ENCODE measurements at places on chromosomes 13 and 19. TPM values are rescaled to one million over a fixed set of nuclear protein-coding genes. Genes with fewer than 3 reads are reported as not detected.
A peak's percentile ranks its signal among the peaks of the same experiment; 100 is the strongest.

Gene FFAR1
- not detected for total RNA-seq

GRCh38 chr19:28026636-28027035 is 1186.3 kb downstream of the UQCRFS1 start:
- no peak for DNase-seq

DNA sequence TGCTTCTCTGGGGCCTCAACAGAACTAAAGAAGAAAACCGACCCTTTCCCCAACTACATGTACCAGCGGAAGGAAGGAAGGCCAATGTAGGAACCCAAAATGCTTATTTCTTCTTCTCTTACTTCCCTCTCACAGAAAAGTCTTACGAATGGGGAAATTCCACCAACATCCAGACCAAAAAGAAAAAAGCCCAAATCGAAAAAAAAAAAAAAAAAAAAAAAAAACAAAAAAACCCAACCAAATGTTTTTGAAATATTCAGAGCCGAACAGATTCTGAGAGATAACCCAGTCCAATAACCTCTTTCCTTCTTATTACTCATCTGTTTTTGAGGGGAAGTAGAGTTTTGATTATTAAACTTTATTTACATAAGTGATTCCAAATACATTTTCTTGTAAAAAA is 3.9 kb downstream of the PPM1N start:
- no peak for DNase-seq

DNA sequence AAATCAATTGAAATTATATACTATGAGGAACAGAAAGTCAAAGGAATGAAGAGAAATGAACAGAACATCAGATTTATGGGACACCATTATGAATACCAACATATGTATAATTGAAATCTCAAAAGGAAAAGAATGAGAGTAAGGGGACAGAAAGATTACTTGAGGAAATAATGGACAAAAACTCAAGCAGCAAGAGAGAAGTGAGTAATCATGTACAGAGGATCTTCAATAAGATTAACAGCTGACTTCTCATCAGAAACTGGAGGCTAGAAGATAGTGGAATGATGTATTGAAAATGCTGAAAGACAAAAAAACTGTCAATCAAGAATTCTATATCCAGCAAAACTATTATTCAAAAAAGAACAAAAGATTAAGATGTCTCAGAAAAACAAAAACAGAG is 10.4 kb downstream of the MTUS2 start:
- DNase-seq, result no peak

GRCh38 chr13:75544681-75545330 is 4.8 kb upstream of the UCHL3 start:
- no peak for DNase-seq

DNA sequence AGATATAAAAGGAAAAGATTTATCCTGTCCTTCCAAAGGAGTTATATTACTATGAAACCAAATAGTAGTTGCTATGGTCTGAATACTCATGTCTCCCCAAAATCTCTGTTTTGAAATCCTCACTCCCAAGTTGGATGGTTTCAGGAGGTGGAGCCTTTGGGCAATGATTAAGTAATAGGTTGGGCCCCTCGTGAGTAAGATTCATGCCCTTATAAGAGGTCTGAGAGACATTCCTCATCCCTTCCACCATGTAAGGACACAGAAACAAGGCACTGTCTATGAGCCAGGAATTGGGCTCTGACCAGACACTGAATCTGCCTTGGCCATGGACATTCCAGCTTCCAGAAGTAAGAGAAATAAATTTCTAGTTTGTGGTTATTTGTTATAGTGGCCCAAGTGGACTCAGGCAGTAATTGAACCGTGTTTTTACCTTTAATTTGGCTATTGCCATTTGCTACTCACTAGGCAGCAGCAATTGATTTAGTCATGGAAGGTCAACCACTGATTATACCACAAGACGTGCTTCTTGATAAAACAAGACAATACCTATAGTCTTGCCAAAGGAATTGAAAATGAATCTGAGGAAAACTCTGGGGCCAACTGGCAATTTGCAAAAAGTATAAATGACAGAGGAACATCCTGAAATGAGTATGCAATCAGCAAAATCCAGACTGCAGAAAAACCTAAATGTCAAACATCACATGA is 717.4 kb upstream of the SPRY2 start:
- DNase-seq, result no peak

- no peak for DNase-seq
Observed at GRCh38 chr13:73520566-73521289, 461.9 kb downstream of the KLF5 start.

DNA sequence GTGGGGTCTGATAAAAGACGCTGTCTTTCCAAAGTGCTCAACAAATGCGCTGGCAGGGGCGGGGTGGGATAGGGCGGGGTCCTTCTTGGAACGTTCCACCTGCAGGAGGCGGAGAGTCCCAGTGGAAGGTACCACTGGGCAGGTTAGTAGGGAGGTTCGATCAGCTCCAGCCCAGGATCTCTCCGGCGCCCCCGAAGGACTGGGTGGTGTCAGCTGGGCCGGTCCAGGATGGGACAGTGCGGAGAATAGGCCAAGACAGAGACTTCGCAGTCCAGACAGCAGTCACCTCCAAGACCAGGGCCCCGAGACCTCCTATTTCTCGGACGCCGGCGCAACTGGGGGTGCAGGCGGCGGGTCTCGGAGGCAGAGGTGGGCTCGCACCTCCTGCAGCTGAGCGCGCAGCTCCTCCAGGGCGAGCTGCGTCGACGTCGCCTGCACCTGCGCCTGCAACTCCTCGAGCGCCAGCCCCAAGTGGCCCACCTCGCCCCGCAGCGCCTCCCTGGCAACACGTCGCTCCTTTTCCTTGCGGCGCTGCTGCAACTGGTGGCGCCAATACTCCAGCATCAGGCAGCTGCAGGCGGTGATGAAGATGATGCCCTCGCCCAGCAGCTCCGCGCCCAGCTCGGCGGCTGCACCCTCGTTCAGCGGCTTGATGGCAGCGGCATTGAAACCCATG is 21.6 kb downstream of the VASP start:
- no peak for DNase-seq

DNA sequence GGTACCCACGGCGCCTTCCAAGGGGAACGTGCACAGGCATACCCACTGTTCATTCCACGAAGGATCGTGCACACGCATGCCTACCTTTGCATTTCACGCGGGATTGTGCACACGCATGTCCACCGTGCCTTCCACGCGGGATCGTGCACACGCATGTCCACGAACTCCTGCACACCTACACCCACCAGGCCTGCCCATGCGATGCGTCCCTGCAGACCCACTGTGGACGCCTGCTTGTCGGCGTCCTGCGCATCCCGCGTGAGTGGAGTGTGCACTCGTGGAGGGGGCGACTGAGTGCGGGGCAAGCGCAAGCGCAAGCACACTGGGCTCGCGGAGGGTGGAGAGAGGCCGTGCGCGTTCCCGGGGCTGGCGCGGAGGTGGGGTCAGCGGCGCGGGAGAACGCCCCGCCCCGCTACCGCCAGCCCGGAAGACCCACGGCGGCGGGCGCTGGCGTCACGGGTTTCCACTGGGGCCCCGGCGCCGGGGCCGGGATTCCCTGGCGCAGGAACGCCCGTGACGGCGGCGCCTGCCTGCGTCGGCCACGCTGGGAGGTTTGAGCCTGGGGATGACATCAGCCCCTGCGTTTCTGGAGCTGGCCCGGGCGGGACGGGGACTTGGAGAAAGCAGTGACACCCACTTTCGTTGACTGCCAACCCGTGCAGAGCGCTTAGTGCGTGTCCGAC is 18.7 kb downstream of the GADD45B start:
- DNase-seq, result peak; percentile 88

GRCh38 chr13:85693889-85694511 is 105.2 kb downstream of the SLITRK6 start:
- no peak for DNase-seq

Gene ZNF8
- 4.2 TPM for total RNA-seq

DNA sequence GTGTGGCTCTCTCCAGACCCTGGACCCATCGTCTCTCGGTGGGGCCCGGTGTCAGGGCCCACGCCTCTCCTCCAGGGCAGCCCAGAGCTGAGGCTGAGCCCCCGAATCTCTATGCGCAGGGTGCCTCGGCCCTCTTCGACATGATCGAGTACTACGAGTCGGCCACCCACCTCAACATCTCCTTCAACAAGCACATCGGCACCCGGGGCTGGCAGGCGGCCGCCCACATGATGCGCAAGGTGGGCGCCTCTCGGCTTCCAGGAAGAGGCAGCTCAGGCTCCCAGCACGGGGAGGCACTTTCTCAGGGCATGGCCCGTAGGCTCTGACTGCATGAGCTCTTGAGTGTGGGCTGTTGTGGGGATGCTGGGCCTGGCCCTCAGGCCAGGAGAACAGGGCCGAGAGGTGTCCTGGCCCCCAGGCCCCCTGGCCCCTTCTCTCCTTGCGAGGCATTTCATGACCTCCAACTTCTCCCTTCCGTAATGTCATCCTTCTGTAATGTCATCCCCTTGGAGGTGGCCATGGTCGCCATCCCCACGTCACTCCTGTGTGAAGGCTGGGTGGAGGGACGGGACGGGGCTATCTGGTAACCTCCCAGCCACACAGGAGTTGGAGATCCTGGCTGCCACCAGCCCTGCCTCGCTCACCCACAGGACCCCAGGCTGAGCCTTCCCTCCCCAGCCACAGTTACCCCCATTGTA is 19.4 kb downstream of the NKPD1 start:
- no peak for DNase-seq

- no peak for DNase-seq
Observed at GRCh38 chr19:2035590-2035991, 15.5 kb downstream of the MKNK2 start.

GRCh38 chr19:42531313-42531712 is 3.0 kb upstream of the CEACAM1 start:
- DNase-seq, result no peak

Gene NCR1
- not detected for total RNA-seq

- peak; percentile 70 for DNase-seq
Observed at GRCh38 chr19:19361075-19361594, 40.5 kb downstream of the MAU2 start.

DNA sequence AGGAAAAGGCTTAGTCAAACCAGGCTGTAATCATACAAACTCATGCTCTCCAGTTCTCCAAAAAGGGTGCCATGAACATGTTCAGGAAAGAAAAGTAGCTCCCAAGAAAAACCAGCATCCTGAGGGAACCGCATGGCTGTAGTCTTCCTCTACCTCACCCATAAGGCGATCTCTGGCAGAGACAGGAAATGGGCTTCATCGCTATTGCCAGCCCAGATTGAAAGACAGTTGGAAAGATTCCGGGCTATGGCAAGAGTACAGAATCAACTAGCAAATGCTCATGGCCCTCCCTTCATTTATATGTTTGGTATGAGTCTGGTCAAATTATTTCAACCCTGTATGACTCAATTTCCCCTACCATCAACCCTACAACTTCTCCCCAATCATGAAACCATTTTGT is 140.1 kb downstream of the LHFPL6 start:
- DNase-seq, result no peak

GRCh38 chr13:32736648-32737047 is 150.4 kb downstream of the PDS5B start:
- DNase-seq, result no peak

Gene SETDB2
- total RNA-seq, result 13.1 TPM

GRCh38 chr13:33057019-33057780 is 41.0 kb downstream of the KL start:
- no peak for DNase-seq

Gene APC2
- 0.14 TPM for total RNA-seq

DNA sequence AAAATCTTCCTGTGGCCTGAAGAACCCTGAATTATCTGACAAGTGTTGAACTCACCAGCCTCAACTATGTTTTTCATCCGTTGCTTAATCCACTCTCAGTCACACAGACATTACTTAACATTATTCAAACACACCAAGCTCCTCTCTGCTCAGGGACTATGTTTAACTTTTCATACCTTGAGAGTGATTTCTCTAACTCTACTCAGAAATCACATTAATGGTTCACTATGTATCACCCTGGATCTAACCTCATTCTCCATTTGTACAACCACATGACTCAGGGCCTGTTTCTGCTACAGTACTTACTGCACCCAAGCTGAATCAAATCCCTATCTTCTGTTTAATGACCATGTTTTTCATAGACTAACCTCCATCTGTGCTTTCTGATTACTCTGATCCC is 553.7 kb upstream of the PRR20A start:
- DNase-seq, result no peak

Gene PNMA8A
- total RNA-seq, result 7.6 TPM

DNA sequence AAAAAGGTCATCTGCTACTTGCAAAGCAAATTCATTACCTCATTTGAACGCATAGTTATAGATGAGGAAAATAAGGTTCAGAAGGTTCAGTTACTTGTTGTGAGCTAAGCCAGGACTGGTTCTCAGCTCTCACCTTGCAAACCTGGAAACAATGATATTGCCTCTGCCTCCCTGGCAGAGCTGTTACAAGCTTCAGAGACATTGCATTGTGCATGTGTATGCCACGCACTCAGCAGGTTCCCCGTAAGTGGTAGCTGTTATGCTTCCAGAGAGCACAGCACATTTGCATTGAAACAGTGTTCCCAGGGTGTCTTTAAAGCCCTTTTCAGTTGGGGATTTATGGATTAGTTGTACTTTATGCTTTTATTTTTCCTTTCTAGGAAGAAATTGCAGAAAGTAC is 80.6 kb downstream of the DGKH start:
- no peak for DNase-seq

DNA sequence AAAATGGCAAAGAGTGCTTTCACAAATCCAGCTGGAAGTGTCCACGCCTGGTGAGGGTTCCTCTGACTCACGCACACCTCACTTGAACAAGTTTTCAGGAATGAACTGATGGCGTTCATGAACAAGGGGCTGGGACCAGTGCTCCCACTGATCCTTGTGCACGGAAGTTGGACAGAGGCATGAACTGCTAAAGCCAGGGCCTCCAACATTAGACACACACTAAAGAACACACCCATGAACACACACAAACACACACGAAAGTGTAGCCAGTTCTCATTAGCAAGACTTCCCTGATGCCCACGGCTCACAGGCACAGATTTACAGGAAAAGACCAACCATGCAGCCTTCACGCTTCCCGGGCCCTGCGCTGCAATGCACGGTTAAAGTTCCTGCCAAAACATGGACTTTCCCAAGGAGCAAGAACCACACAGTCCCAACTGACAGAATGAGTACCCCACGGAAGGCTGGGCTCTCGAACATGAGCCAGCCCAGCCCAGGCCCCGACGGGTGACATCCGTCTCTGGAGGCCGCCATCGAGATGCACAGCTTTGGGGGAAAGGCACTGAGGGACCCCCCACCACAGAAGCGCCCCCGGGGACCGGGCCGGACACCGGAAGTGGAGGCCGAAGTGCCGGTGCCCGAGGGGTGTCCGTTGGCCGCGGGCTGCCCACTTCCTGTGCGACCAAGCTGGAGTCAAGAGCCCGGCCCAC is 808 bp downstream of the DNMT1 start:
- DNase-seq, result peak; percentile 73

Gene PLPPR2
- total RNA-seq, result 17.7 TPM

- DNase-seq, result no peak
Observed at GRCh38 chr19:56153507-56153906, 12.4 kb downstream of the ZNF444 start.

Gene CEACAM4
- total RNA-seq, result 0.32 TPM

Measured in Right ventricle myocardium inferior (tissue), 1 donor.